ENCODE measurements at places on chromosomes 16 and 17. TPM values are rescaled to one million over a fixed set of nuclear protein-coding genes. Genes with fewer than 3 reads are reported as not detected.

DNA sequence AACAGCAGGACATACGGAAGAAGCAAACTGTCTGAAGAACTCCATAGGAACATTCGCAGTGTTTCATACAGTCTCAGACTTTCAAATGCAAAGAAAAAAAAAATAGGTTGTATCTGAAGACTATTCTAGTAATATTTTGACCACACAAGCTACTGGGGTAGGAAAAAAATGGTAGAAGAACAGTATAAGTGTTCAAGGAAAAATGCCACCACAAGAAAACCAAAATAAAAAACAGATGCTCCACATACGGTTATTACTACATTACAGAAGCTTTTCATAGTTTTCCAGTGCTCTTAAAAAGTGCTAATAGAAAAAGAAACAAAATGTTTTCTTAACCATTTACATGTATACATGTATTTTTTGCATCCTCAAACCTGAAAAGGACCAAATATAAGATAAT, 3.7 kb downstream of the NCOR1 start:
- DNase-seq, result no peak
- no peaks in the 10 kb centered on the region for H3K36me3 ChIP-seq
- H3K4me3 ChIP-seq, result no peak overlapping the region

GRCh38 chr17:77828749-77829539, 129.6 kb upstream of the TNRC6C start:
- no peak overlapping the region for H3K4me3 ChIP-seq
- H3K27me3 ChIP-seq, result no peaks in the 10 kb centered on the region
- H3K4me1 ChIP-seq, result peaks cover 29% of the 10 kb centered on the region
- no peak overlapping the region for H3K27ac ChIP-seq

GRCh38 chr17:82807101-82807500, 32.7 kb downstream of the ZNF750 start:
- no peak for DNase-seq
- no peak overlapping the region for H3K4me3 ChIP-seq
- no peak overlapping the region for H3K27ac ChIP-seq
- no peaks in the 10 kb centered on the region for H3K27me3 ChIP-seq
- peaks cover 24% of the 10 kb centered on the region for H3K4me1 ChIP-seq
- H3K36me3 ChIP-seq, result no peaks in the 10 kb centered on the region

DNA sequence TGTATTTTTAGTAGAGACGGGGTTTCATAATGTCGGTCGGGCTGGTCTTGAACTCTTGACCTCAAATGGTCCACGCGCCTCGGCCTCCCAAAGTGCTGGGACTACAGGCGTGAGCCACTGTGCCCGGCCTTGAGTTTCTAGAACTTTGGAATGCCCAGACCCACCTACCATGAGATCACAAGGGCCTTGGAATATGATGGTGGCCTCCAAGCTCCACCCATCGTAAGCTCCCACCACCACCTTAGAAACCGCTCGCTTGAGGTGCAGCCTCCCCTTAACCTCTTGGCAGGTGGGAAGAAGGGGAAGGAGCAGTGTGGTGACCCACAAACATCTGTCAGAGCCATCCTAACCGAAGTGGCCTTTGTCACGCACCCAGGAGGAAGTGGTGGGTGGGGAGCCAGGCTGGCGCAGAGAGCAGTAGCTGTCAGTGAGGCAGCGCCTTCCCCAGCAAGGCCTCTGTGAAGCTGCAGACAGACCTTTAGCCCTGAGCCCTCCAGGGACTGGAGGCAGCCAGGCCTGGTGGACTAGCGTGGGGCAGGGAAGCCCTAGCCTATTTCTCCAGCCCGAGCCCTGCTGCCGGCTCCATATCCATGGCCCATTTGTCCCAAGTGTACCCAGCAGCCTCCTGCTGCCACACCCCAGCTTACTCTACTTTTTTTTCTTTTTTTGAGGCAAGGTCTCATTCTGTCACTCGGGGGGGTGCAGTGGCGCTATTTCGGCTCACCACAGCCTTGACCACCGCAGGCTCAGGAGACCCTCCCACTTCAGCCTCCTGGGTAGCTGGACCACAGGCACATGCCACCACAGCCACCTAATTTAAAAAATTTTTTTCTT, 13.1 kb upstream of the SEPHS2 start:
- DNase-seq, result no peak
- H3K27me3 ChIP-seq, result no peaks in the 10 kb centered on the region
- H3K36me3 ChIP-seq, result no peaks in the 10 kb centered on the region
- no peak overlapping the region for H3K27ac ChIP-seq

DNA sequence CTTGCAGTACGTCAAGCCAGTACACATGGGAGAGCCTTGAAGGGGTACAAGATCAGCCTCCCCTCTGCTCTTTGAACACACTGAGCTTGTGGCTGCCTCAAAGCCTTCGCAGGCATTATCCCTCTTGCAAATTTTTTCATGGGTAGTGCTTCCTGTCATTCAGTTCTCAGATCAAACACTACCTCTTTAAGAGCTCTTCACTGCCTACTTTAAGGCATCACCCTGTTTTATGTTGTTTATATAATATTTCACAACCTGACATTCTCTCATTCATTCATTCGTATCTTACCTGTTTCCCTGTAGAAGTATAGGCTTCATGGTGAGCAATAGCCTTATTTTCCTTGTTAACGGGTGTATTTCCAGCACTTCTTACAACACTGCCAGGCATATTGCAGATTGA, 269.1 kb downstream of the CDH13 start:
- H3K27me3 ChIP-seq, result no peaks in the 10 kb centered on the region
- H3K36me3 ChIP-seq, result no peaks in the 10 kb centered on the region
- H3K4me1 ChIP-seq, result peaks cover 17% of the 10 kb centered on the region
- no peak for DNase-seq
- no peak overlapping the region for H3K27ac ChIP-seq

- peaks cover 20% of the 10 kb centered on the region for H3K4me1 ChIP-seq
- no peaks in the 10 kb centered on the region for H3K36me3 ChIP-seq
These were observed 46.3 kb downstream of the VMP1 start for GRCh38 chr17:59753522-59754467.

GRCh38 chr16:1981398-1981836, at the start of gene NOXO1:
NOXO1 (minus strand) TSS chr16:1981469; CDS start chr16:1981179, 290 bp downstream.
- H3K4me3 ChIP-seq, result peak within 1 kb of the TSS; percentile 26
- no peak within 1 kb of the TSS for H3K27ac ChIP-seq
- no peak for DNase-seq

GRCh38 chr16:48628359-48628985, 18.5 kb upstream of the N4BP1 start:
- peak; percentile 56 for DNase-seq
- H3K27ac ChIP-seq, result no peak overlapping the region
- no peaks in the 10 kb centered on the region for H3K27me3 ChIP-seq
- no peak overlapping the region for H3K4me3 ChIP-seq

DNA sequence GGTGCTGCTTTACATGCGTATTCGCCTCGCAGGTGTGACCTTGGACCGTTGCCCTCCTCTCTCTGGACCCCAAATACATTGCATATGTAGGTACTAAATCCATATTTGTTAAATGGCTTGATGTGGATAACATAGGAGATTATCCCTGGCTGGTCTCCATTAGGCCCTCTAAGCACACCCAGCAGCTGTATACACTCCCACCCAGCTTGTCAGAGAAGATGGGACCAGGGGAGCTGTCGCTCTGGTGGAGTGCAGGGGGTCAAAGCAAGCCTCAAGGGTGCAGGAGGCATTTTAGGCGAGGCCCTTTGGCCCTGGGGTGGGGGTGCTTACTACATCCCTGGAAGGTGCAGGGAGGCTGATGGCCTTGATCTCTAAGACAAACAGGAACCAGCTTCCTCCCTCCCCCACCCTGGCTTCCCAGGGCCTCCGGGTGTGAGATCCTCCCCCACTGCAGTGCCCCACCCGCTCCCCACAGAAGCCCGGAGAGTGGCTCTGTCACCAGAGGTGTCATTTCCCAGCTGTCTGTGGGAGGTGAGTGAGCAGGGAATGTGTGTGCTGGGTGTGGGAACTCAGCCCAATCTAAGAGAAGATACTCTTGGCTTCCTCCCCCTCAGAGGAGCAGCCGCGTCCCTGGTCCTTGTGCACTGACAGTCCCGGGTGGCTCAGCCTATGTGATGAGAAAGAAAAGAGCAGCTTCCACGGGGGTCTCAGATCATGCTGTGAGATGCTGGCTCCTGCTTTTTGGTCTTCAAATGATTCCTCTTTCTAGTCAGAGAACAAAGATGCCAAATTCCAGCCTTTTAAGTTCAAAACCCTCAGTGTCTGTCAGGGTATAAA, 1.4 kb upstream of the VAMP2 start:
- no peak for DNase-seq
- H3K27ac ChIP-seq, result peak overlapping the region; percentile 100
- peaks cover 47% of the 10 kb centered on the region for H3K4me1 ChIP-seq

DNA sequence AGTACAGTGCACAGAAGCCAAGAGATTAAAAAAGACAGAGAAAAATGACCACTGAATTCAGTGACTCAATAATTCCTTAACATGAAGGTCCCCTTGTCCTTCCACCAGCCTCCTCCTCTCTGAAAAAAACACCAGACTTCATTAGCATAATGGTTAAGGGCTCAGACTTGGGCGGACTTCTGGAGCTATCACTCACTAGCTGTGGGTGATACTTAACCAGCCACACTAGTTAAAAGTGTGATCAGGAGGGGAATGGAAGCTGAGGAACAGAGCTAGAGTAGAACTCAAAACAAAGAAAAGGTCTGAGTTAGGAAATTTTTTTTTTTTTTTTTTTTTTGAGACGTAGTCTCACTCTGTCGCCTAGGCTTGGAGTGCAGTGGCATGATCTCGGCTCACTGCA, 23.2 kb downstream of the ZNF652 start:
- H3K27ac ChIP-seq, result no peak overlapping the region
- no peaks in the 10 kb centered on the region for H3K36me3 ChIP-seq
- DNase-seq, result no peak
- peaks cover 63% of the 10 kb centered on the region for H3K4me1 ChIP-seq
- H3K27me3 ChIP-seq, result no peaks in the 10 kb centered on the region
- no peak overlapping the region for H3K4me3 ChIP-seq

GRCh38 chr17:60724647-60725046, 47.0 kb downstream of the BCAS3 start:
- H3K36me3 ChIP-seq, result no peaks in the 10 kb centered on the region
- H3K27me3 ChIP-seq, result no peaks in the 10 kb centered on the region
- no peaks in the 10 kb centered on the region for H3K4me1 ChIP-seq
- no peak for DNase-seq

DNA sequence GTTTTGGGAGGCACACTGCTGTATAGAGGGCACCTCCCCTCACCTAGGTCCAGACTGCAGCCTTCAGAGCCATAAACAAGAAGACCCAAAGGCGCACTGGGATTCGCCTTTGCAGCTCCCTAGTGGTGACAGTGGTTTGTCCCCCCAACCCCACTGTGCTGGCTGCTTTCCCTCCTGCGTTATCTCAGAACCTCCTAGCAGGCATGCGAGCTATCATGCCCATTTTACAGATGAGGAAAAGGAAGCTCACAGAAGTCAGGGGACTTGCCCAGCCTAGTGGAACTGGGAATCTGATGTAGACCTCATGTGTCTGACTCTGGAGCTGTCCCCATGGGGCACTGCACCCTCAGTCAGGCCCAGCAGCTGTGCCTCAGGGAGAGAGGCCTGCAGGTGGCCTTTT, 115.2 kb downstream of the CLEC16A start:
- no peaks in the 10 kb centered on the region for H3K36me3 ChIP-seq
- no peak overlapping the region for H3K4me3 ChIP-seq
- no peak for DNase-seq
- H3K27me3 ChIP-seq, result no peaks in the 10 kb centered on the region
- peaks cover 8% of the 10 kb centered on the region for H3K4me1 ChIP-seq
- no peak overlapping the region for H3K27ac ChIP-seq

DNA sequence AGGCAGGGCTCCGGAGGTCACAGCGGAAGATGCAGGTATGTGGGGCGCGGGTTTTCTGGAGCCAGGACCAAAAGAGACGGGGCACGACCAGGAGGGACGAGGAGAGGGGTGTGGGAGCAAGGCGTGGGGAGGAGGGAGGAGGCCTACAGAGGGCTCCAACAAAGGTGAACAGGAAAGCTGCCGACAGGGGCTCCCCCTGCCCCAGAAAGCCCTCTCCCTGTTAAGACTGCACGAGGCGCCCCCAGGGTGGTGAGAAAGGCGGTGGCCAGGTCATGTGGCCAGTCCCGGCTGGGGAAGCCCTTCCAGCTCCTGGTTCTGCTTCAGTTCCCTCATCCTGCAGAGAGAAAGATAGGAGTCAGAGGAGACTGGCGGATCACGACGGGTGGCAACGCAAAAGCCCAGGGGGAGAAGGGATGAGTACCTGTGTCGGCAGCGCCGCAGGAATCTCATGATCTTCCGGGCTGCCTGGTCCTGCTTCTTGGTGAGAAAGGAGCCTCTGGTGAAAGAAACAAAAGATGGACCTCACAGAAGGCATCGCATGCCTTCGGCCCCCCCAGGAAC, 949 bp upstream of the SPAG7 start:
- peaks cover 22% of the 10 kb centered on the region for H3K36me3 ChIP-seq
- peaks cover 44% of the 10 kb centered on the region for H3K4me1 ChIP-seq
- H3K27ac ChIP-seq, result peak overlapping the region; percentile 96
- H3K27me3 ChIP-seq, result no peaks in the 10 kb centered on the region
- peak overlapping the region; percentile 68 for H3K4me3 ChIP-seq
- no peak for DNase-seq

DNA sequence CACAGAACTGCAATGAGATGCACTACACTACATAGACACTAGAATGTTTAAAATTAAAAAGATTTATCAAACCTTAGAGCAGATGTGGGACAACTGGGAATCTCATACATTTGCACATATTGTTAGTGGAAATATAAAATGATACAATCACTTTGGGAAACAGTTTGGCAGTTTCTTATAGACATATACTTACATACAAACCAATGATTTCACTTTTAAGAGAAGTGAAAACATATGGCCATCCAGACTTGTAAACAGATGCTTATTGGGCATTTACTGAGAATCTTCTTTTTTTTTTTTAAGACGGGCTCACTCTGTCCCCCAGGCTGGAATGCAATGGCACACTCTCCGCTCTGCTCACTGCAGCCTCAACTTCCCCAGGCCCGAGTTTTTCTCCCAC, 50.1 kb downstream of the AXIN2 start:
- H3K27me3 ChIP-seq, result no peaks in the 10 kb centered on the region
- no peak for DNase-seq
- no peaks in the 10 kb centered on the region for H3K36me3 ChIP-seq
- peaks cover 20% of the 10 kb centered on the region for H3K4me1 ChIP-seq
- no peak overlapping the region for H3K4me3 ChIP-seq

DNA sequence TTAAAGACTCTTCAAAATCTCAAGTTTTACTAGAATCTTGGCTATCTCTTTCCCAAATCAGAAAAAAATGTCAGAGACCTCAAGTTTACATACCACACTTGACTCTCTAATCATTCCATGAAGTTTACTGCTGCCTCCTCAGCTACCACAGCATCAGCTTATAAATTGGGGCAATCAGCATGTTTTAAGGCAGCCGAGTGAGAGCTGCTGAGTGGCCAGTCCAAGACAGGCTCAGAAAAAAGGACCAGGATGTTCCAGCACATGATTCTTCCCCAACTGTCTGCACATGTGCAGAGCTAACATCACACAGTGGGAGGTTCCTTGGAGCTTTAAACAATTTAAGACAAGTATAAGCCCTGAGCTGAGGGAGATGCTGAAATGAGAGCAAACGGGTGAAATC, 140.6 kb upstream of the NUDT7 start:
- H3K36me3 ChIP-seq, result no peaks in the 10 kb centered on the region
- no peaks in the 10 kb centered on the region for H3K4me1 ChIP-seq
- H3K27ac ChIP-seq, result no peak overlapping the region
- no peaks in the 10 kb centered on the region for H3K27me3 ChIP-seq

GRCh38 chr17:2854143-2855055, 58.2 kb downstream of the RAP1GAP2 start:
- no peak overlapping the region for H3K27ac ChIP-seq
- DNase-seq, result no peak
- H3K4me3 ChIP-seq, result peak overlapping the region; percentile 57
- peaks cover 22% of the 10 kb centered on the region for H3K4me1 ChIP-seq

- no peak overlapping the region for H3K27ac ChIP-seq
- H3K36me3 ChIP-seq, result no peaks in the 10 kb centered on the region
- H3K27me3 ChIP-seq, result no peaks in the 10 kb centered on the region
- peaks cover 31% of the 10 kb centered on the region for H3K4me1 ChIP-seq
These were observed 808 bp upstream of the RGS11 start for GRCh38 chr16:276426-277077.

The DNAJC7 gene
- 60.2 TPM for total RNA-seq

The CFAP97D1 gene
- total RNA-seq, result not detected

The USP6 gene
- total RNA-seq, result 0.49 TPM

The TRPV2 gene
- total RNA-seq, result 22.3 TPM

The HEATR9 gene
- not detected for total RNA-seq

The ZMYND15 gene
- total RNA-seq, result not detected

Measured in vagina (tissue), 2 donors.